ENCODE measurements at places on chromosomes 6 and 20.
A peak's percentile ranks its signal among the peaks of the same experiment; 100 is the strongest.

DNA sequence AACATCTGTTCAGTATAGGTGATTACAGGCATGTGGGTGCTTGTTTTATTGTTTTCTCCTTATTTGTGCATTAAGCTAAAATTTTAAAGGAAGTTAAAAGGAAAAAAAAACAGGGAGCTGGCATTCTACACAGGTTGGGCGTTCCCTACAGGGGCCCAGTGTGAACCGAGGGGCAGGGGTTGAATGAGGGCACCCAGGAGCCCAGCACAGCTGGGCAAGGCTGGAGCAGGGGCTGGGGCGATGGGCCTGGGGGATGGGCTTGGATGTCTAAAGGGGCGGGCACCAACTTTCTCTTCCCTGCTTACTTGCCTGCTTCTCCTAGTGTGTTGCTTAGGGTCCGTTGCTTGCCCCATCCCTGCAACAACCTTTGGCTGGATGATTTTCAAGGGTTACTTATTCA lies 230.2 kb upstream of the RNF24 start:
- DNase-seq, result no peak

- DNase-seq, result no peak
These were observed 46.1 kb upstream of the CCN6 start for GRCh38 chr6:112007805-112008204.

DNA sequence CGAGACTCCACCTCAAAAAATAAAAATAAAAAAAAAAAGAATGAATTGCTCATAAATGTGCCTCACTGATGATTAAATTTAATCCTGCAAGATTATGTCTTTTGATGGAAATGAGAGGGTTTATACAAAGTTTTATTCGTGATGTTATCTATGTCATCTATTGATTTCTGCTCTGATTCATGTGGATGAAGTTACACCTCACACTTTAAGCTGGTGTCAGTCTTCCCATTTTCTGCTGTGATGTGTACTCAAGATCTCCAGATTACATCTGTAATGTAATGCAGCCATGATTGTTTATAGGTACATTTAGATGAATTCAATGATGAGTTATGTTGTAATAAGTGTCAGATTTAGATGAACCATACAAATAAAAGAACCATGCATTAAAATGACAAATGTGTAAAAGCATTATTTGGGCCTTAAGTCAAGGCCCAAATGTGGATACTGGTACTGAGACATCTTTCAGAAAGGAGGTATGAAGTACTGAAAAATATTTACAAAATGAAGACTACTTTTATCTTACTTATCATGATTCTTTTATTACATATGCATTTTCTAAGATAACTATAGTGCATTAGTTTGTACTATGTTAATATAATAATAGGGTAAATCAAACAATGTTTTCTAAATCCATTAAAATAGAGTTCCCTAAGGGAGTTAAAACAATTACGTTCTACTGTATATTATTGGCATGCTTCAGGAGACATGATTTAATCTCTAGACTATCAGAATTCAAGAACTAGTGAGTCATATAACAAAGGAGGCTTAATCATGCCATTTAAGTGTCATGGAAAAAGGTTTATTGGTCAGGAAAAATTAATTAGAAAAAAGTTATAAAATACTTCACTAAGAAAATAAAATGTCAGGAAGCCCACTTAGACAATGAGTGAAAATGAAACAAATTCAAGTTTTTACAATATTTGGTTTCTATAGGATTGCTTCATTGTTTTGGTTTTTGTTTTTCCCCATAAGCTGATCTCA lies 34.5 kb downstream of the HCRTR2 start:
- no peak for DNase-seq

DNA sequence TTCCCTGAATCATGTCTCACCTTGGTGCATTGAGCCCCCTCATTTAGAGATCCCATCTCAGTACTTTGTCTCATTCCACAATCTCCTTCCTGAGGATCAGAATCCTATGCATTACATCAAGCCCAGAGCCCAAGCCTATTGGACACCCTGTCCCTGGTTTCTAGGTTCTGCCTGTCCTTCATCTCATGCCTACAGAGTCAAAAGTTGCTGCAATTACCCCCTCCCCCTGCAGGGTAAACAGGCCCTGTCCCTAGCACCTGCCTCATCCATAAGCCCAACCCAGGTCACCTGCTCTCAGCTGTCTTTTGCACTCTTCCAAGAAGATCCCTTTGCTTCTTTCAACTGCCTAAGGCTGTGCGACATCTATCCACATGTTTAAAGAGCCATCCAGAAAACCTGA lies 93.9 kb downstream of the SPTLC3 start:
- DNase-seq, result no peak

GRCh38 chr20:56285496-56285895 lies 37.0 kb downstream of the MC3R start:
- no peak for DNase-seq

GRCh38 chr6:152605342-152605741 lies 31.8 kb downstream of the SYNE1 start:
- DNase-seq, result no peak

- no peak for DNase-seq
These were observed 180.3 kb downstream of the CDH26 start for GRCh38 chr20:60138256-60139220.

DNA sequence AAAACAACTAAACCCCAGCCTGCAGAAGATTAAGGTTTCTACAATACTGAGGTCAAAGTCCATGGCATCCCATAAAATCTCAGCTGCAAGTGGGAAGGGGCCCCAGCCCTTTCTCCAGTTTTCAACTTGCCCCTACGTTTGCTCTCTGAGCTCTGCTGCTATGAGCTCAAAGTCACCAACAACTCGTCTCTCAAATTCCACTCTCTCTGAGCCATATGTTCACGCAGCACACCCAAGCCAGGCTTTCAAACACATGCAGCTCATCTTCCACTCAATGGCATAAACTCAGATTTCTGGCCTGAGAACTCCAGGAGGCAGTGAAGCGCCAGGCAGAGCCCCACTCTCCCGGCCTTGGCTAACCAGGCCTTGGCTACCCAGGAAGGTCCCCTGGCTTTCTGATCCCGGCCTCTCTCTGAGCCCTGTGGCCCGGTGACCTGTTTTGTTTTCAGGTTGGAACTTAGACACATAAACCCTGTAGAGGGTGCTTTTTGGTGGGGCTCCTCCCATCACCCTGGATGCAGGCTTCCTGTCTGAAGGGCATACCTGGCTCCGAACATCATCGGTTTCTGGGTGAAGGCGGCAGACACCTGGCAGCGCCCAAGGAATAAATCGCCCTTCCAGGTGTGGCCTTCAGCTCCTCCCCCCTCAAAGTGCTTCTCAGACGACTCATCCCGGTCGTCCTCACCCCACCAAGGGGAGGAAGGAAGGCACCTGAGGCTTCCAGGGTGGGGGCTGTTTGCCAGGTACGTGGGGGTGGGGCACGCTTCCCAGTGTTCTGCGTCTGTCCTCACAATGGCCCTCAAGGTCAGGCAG lies 12.4 kb downstream of the SLC22A23 start:
- DNase-seq, result no peak

GRCh38 chr6:14211562-14211942 lies 94.0 kb downstream of the CD83 start:
- no peak for DNase-seq

GRCh38 chr6:143936347-143936746 lies 71.7 kb downstream of the PLAGL1 start:
- no peak for DNase-seq

DNA sequence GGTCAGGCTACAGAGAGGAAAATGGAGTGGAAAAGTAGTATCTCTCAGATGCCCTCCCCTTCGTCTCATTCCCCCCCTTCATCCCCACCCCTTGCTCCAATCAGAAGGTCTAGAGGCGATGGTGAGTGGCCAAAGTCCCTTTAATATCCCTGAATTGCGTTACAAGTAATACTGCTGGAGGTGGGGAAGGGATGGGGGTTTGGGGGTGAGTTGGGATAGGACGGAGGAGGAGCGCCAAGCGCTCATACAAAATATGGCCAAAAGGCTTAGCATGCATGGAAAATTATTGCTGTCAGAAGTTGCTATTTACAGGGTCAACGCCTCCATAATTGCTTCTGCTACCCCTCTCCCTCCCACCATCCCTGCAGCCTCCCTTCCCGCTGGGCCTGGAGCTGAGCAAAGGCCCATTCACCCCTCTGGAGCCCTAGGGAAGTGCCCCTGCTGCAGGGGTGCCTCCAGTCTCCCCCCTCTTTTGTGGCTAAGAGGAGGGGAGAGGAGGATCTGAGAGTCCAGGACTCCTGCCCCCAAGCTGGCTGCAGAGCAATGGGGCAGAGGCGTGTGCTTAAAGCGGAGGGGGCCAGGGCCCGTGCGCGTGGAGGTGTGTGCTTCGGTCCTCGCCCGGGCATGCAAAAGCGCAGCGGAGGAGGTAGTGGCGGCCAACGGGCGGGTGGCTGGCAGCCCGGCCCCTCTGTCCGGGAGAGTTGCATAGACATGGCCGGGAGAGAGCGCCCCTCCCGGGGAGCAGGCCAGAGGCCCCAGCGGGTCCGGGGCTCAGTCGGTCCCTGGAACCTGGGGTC lies 8.7 kb upstream of the SRXN1 start:
- DNase-seq, result no peak

DNA sequence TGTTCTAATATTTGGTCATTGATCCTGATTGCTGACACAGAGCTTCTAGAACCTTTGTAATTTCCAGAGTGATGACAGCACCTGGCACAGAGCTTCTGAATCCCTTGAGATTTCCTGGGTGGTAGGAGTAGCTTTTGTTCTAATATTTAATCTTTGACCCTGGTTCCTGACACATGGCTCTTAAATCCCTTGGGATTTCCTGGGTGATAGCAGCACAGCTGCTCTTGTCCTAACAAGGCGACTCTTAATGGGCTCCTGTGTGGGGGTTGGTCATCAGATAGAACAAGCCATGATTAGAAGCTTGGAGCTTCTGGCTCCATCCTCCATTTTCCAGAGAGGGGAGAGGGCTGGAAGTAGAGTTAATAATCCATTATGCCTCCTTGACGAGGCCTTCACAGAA lies 18.4 kb downstream of the GMPR start:
- no peak for DNase-seq

GRCh38 chr6:28336284-28337120 lies 554 bp upstream of the ZSCAN31 start:
- DNase-seq, result no peak

DNA sequence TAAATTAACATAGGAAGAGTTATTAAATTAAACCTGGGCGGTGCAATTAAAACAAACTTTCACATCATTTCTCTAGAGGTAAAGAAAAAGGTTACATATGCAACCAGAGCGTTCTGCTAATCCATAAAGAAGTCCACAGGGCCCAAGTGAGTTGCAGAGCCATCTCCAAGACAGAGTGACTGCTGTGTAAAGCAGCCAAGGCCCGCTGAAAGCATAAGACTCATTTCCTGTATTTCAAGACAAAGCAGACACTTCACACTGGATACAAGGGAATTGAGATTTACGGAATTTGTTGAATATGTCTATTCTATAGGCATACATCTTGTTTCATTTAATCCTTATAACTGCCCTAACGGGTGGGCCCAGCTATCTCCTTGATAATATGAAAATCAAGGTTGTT lies 422.8 kb downstream of the CBLN4 start:
- DNase-seq, result no peak

GRCh38 chr20:3734111-3734843 lies 1.8 kb downstream of the HSPA12B start:
- no peak for DNase-seq

- DNase-seq, result peak; percentile 53
These were observed 23.8 kb downstream of the HLA-DOB start for GRCh38 chr6:32792901-32793435.

DNA sequence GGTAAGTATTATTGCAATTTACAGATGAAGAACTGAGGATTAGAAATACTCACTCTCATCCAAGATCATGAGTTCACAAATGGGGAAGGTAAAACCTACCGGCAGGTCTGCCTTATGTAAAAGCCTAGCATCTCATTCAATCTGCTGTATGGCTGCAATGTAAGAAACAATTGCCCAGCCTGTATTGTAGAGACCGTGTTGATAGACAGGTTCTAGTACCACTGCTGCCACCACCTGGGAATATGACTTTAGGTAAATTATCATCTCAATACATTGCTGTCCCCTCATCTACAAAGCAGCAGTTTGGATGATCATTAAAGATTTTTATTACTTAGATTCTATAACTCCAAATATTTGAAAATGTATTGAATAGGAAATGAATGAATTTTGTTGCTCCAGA lies 23.3 kb upstream of the ARHGAP18 start:
- DNase-seq, result no peak
